ENCODE measurements at places on chromosomes 5 and 9.

DNA sequence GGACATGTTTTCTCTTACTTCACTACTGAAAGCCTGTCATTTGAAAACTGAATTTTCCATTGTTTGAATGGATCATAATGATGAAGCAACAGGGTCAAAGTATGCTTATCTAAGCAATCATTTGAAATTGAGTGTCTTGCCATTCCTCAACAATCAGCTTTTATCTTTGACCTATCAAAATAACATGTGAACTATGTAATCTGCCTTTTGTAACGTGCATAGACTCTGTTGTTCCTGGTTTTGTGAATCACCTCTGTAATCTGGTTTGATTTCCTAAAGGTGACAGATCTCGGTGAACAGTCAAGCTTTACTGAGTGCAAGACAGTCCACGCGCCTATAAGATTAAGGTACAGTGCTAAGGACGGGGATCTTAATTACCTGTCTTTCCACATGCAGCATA is 3.3 kb downstream of the MEF2C start:
- DNase-seq, result no peak

- DNase-seq, result no peak
Measured at GRCh38 chr9:29865764-29866313, 2292.6 kb upstream of the C9orf72 start.

DNA sequence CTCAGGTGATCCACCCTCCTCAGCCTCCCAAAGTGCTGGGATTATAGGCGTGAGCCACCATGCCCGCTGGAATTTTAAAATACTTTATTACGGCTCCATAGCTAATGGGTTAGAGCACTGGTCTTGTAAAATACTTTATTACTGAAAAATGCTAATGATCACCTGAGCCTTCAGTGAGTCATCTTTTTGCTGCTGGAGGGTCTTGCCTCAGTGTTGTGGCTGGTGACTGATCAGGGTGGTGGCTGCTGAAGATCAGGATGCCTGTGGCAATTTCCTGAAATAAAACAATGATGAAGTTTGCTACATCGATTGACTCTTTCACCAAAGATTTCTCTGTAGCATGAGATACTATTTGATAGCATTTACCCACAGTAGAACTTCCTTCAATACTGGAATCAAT is 26.0 kb upstream of the GNE start:
- no peak for DNase-seq

- DNase-seq, result no peak
Measured at GRCh38 chr9:105475302-105475701, 27.5 kb downstream of the FSD1L start.

- DNase-seq, result no peak
Measured at GRCh38 chr9:27548055-27548741, 18.6 kb upstream of the MOB3B start.

GRCh38 chr5:57280853-57281252 is 107.0 kb downstream of the GPBP1 start:
- no peak for DNase-seq

DNA sequence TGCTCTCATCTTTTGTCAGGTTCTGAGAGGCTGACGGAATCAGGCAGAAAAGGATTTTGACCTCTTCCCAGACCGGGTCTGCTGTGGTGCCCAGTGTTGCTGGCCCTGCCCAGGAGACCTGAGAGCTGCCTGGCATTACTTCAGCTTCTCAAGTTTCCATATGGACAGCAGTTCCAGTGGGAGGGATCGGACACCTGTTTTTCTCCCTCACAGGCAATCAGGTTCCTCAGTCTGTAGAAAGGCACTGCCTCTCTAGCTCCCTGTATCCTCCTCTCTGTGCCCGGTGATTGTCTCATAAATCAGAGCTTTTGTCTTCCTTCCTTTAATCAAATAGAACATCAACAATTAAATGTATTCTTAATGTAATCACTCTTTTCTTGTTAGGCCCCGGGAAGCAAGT is 198.7 kb downstream of the SEMA6A start:
- no peak for DNase-seq

- no peak for DNase-seq
Measured at GRCh38 chr9:116549061-116549664, 137.9 kb upstream of the TRIM32 start.

DNA sequence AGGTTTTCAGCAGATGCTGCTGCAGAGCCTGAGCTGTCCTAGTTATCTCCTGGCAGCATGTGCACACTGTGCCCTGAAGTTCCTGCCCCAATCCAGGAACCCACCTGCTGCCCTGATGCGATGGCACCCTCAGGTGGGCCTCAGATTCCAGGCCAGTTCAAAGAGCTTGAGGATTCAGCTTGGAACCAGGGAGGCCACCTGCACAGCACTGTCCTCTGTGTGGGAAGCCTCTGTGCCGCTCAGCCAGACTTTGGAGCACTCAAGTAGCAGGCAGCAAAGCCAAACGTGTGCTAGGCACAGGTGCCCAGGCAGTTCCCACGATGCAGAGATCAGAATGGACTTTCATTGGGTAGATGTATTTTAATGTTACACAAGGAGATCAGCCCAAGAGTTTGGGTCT is 132.8 kb upstream of the RAPGEF1 start:
- no peak for DNase-seq

- DNase-seq, result peak; percentile 14
Measured at GRCh38 chr5:1792842-1793266, 6.8 kb downstream of the MRPL36 start.

DNA sequence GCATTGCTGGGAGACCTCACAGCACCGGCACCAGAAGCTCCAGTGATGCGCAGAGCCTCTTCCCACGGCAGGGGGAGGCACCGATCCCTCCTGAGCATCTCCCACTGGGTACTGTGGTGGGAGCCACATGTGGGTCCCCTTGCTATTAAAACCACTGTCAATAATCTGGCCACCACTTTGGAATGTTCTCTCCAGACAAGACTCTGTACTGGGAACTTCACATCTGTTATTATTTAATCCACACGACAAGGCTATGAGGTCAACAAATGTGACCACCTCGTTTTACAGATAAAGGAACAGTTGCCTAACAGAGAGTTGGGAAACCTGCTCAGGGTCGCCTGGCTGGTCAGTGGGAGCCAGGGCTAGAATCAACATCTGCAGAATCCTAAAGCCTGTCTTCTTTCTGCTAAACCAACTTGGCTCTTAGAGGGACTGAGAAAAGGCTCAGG is 72.7 kb downstream of the EPB41L4B start:
- DNase-seq, result no peak

- peak; percentile 22 for DNase-seq
Measured at GRCh38 chr9:112925058-112925641, 34.5 kb upstream of the SLC46A2 start.

DNA sequence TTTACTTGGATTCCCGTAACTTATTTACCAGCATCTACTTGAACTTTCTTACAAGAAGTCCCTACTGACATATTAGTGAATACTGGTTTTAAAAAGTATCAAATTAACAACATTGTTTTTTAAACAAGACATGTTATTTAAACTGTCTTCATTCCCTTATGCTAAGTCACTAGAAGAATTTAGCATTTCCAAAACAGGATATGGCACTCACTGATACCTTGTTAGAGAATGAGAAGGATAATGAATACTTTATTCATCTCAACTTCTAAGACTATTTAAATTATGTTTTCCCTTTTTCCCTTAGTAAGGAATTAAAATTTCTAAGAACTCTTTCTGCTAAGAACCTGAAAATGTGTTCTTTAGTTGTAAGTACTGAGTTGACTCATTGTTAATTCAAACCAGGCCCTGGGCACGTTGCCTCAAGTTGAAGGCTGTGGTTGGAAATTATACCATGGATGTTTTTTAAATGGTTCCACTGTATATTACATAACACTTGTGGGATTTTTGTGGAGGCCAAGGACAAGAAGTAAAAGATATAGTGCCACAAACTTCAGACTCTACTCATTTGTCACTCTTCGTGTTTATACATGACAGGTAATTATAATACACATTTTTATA is 219.0 kb upstream of the EDIL3 start:
- no peak for DNase-seq

- no peak for DNase-seq
Measured at GRCh38 chr9:129497813-129498450, 123.0 kb downstream of the C9orf50 start.

- no peak for DNase-seq
Measured at GRCh38 chr9:32350682-32351081, 33.8 kb upstream of the ACO1 start.

GRCh38 chr5:134171972-134172371 is 4.8 kb downstream of the SKP1 start:
- DNase-seq, result no peak

DNA sequence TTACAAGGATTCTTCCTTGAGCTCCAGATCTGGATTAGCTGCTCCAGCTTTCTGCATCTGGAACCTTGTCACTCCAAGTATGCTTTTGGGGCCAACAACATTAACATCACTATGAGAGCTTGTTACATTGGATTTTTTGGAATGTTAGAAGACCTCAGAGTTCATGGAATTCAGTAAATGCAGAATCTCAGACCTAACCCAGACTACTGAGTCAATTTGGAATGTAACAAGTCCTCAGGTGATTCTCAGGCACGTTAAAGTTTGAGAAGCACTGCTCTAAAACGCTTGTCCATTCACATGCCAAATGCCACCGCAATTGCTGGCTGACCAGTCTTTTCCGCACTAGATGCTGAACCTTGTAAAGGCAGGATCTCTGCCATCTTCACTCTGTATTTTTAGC is 251.4 kb upstream of the TRIM32 start:
- DNase-seq, result no peak

DNA sequence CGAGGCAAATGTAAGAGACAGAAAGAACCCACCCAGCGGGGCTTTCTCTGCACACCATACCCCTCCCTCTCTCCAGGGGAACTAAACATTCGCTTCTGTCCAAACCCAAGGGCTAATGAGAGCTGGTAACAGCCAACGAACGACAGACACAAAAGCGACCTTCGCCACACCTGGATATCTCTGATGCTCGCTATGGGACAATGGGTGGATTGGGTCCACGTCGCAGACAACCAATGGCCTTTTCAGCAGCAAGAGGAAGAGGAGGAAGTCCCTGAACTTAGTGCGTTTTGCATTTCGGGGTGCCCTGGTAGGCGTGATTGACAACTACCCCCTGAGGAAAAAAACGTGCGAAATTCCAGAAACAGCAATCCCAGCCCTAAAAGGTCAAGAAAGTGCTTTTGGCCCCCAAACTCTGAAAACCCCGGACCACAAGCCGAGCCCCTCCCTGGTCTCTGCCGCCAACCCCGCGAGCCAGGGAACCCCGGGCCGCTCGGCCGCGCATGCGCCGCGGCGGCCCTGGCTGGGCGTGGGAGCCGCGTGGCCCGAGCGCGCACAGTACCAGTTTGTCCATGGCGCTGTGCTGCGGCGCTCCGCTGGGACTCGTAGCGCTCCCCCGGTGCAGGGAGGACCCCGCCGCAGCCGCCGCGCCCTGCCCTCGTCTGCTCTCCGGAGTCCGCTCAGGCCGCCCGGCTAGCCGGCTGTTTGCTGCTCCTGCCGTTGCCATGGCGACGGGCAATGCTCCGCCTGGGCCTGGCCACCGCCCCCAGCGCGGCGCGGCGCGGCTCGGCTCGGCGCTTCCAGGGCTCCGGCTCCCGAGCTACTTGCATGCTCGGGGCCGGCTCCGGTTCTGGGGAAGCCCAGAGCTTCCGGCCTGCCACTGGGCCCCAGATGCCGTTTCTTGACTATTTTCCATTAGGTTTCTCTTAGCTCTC is 66.9 kb upstream of the DNAH5 start:
- peak; percentile 73 for DNase-seq

GRCh38 chr5:56279979-56280378 is 46.8 kb upstream of the ANKRD55 start:
- no peak for DNase-seq

DNA sequence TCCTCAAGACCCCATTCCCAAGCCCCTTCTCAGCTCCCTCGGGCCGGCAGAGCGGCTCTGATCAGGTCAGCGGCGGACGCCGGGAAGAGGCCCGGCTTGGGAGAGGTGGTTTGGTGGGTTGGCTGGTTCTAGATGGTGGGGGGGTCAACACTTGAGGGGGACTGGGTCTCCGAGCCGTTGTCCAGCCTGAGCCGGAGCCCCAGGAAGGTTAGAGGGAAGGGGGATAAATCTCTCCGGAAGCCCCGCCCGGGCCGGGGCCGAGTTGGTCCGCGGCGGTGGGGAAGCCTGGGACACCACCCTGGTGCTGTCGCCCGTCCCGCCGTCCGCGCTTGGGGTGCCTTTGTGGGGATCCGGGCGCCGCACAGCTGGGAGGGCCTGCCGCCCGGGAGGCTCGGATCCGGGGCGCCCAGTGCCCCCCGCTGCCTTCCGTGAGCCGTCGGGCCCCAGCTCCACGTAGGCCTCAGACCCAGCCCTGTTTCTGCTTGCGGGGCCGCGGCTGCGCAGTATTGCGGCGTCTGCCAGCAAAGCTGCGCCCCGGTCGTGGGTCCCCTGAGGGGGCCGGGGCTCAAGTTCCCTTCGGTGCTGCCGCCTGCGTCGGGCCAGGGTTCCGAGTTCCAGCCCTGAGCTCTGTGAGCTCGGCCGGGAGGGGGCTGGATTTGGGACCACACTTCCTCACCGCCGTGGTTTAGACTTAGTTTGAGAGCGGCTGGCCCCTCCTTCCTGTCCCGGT is 542 bp upstream of the TRIM52 start:
- no peak for DNase-seq

DNA sequence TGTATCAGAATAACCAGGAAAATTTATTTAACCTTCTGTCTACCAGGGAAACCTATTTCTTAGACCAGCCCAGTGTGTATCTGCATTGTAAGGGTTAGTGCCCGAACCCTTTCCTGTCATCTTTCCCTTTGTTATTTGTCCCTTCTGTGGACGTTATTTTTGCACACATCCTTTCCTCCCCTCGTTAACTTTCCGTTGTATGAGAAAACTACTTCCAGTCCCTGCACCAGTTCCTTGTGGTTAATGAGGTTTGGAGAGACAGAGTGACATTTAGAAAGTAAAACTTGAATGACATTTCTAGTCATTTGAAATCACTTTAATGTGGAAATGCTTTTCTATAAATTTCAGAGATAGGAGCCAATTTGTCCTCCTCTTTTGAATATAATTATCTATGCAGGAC is 4.3 kb upstream of the IFNB1 start:
- DNase-seq, result no peak

DNA sequence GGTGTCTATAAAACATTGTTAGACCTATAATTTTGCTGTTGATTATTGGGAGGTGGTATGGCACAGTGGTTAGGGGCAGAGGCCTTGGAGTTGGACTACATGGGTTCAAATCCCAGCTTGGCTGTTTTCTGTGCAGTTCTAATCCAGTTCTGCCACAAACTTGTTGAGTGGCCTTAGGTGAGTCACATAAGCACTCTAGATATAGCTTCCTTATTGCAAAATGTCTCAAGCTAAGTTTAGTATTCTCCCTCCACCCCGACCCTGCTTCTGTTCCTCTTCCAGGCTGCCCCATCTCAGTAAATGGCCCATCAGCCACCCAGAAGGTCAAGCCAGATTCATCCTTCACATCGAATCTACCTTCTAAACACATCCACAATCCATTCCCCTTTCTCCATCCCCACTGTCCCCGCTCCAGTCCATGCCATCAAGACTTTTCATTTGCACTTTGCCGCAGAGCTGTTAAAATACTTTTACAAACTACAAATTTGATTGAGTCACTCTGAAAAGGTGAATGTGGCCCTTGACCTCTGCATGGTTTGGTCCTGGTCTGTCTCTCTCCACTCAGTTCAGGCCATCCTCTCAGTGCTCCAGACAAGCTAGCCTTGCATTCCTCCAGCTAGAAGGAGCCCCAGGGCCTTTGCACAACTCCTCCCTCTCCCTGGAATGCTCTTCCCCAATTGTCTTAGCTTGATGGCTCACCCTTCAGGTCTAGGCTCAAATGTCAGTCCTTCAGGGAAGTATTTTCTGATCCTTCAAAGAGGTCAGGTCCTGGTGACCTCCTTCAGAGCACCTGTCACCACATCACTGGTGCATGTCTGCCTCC is 10.0 kb upstream of the HDHD3 start:
- no peak for DNase-seq

- DNase-seq, result no peak
Measured at GRCh38 chr5:94431696-94432095, 186.7 kb downstream of the KIAA0825 start.

GRCh38 chr9:111016426-111017045 is 21.7 kb downstream of the LPAR1 start:
- peak; percentile 10 for DNase-seq

Measured in DMS79 (cell line).